A172 (cell line): ENCODE measurements at places on chromosomes 7 and 10. TPM values are rescaled to one million over a fixed set of nuclear protein-coding genes. Genes with fewer than 3 reads are reported as not detected.

DNA sequence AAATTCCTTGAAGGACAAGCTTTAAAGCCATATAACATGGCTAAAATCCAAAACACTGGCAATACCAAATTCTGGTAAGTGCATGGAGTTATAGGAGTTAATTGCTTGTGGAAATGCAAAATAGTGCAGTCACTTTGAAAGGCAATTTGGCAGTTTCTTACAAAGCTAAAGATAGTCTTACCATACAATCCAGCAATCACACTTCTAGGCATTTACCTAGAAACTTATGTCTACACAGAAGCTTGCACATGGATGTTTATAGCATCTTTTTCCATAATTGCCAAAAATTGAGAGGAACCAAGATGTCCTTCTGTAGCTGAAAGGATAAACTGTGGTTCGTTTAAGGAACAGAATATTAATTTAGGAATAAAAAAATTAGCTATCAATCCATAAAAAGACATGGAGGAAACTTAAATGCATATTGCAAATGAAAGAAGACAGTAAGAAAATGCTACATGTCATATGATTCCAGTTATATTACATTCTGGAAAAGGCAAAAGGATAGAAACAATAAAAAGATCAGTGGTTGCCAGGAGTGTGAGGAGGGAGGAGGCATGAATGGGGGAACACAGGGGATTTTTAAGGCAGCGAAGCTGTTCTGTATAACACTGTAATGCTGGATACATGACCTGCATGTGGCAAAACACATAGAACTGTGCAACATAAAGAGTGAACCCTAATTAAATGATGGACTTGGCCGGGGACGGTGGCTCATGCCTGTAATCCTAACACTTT, 51.9 kb downstream of the GNAT3 start:
- no peak for DNase-seq

DNA sequence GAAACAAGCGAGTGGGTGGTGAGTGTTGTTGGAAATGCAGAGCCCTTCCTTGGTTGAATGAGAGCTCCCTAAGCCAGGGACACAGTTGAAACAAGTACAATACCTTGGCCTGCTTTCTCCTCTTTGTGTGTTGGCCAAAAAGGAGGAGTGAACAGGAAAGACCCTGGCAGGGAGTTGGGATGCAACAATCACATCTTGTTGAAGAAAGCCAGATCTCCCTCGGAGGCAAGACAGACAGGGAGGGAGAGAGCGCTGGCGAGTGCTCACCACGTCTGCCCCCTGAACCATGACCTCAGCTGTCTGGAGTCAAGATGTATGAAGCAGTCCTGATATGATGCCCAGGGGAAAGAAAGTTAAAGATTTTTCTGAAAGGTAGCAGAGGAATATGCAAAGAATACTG, 66.8 kb downstream of the ADAM12 start:
- no peak for DNase-seq

DNA sequence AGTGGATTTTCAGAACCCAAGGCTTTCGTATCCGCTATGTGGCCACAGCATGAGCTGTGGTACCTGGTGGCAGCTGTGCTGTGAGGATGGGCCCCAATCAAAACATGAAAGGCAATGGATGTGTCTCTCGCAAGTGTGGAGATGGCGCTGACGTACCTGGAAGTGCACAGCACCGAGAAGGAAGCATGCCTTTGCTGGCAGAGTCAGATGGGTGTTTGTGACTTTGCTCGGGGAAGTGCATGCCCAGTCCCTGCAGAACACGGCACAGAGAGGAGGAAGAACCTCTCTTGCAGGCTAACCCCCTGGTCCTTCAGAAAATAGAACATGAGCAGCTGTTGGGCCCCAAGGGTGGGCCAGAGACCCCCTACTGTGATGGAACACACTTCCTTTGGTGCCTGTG, 654.1 kb upstream of the ZWINT start:
- no peak for DNase-seq

DNA sequence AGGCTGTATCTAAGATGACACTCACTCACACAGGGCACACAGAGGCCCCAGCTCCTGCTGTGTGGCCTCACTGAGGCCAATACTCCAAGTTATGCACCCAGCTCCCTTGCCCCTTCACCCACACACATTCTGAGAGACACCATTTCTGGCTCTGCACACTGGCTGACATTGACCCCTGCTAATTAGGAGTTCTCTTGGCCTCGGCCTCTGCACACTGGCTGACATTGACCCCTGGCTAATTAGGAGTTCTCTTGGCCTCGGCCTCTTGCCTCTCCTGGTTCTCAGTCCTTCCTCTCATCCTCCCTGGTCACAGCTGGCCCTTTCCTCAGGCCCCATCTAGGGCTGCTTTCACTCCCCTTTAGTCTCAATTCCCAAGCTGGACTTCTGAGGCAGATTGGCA, 97.3 kb downstream of the GRID1 start:
- no peak for DNase-seq

GRCh38 chr10:43665054-43665453, 16.4 kb upstream of the ZNF32 start:
- DNase-seq, result no peak

DNAJB6 gene
- total RNA-seq, result 191 and 201 TPM in 2 replicates

BEND7 gene
- 22.0 and 44.2 TPM in 2 replicates for total RNA-seq
